IPS-NIHi11 (cell line): ENCODE measurements at places on chromosomes 12 and 14.

GRCh38 chr14:105363847-105364708 is 34.3 kb upstream of the TEX22 start:
- DNase-seq: peak; percentile 74

DNA sequence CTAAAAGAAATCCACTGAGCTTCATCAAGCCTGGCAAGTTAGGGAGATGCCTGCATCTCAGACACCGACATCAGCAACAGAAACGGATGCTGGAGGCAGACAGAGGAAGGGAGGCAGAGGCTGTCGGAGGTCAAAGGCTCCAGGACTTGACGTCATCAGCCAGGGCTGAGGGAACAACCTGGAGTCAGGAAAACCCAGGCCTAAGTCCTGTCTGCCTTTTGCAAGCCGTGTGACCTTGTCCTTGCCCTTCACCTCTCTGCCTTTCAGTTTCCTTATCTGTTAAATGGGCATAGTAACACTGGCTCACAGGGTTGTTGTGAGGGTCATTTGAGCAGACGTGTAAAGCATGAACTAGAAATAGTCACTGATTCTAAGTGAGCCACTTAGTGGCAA is 194.2 kb downstream of the BCL11B start:
- DNase-seq: no peak

GRCh38 chr12:51631591-51631990 is 40.6 kb downstream of the SCN8A start:
- no peak for DNase-seq

GRCh38 chr14:24297190-24297964 is 2.2 kb downstream of the DHRS1 start:
- DNase-seq: peak; percentile 52

GRCh38 chr12:71197460-71197859 is 39.7 kb upstream of the TSPAN8 start:
- DNase-seq: no peak

GRCh38 chr14:56219666-56220413 is 101.6 kb downstream of the PELI2 start:
- DNase-seq: no peak

GRCh38 chr12:59597385-59597781 is 1.6 kb downstream of the SLC16A7 start:
- no peak for DNase-seq

- no peak for DNase-seq
These were observed 238.8 kb downstream of the PPFIA2 start for GRCh38 chr12:81520064-81520945.
